ENCODE measurements at places on chromosomes 12 and 14.
A peak's percentile ranks its signal among the peaks of the same experiment; 100 is the strongest.

GRCh38 chr14:69674546-69675244, 63.3 kb downstream of the SUSD6 start:
- no peaks in the 10 kb centered on the region for H3K27me3 ChIP-seq
- no peak overlapping the region for H3K4me3 ChIP-seq
- H3K36me3 ChIP-seq: no peaks in the 10 kb centered on the region
- H3K27ac ChIP-seq: peak overlapping the region; percentile 64

- no peaks in the 10 kb centered on the region for H3K27me3 ChIP-seq
- no peak overlapping the region for H3K4me3 ChIP-seq
- no peak for DNase-seq
- H3K4me1 ChIP-seq: no peaks in the 10 kb centered on the region
Observed at GRCh38 chr12:26711072-26711471, 121.9 kb downstream of the ITPR2 start.

DNA sequence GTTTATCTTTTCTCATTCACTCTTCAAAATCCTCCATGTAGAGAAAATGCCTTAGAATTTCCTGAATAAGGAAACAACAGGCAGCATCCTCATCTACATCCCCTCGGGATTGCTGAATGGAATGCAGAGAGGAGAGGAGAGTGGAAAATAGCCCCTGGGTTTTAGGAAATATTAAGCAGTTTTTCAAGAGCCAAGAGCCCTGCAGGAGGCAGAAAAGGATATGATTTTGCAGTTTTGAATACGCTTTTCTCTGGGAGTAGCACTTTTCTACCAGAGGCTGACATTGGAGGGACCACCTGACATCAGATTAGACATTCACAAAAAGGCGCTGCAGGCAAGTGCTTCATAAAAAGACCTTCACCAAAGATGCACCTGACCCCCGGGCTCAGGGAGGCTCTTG, 362.2 kb upstream of the SFSWAP start:
- H3K27me3 ChIP-seq: no peaks in the 10 kb centered on the region
- no peak for DNase-seq
- H3K36me3 ChIP-seq: no peaks in the 10 kb centered on the region
- no peaks in the 10 kb centered on the region for H3K4me1 ChIP-seq
- no peak overlapping the region for H3K27ac ChIP-seq
- H3K4me3 ChIP-seq: no peak overlapping the region

GRCh38 chr14:24274101-24274543, 2.7 kb upstream of the RABGGTA start:
- no peaks in the 10 kb centered on the region for H3K27me3 ChIP-seq
- H3K27ac ChIP-seq: no peak overlapping the region
- H3K36me3 ChIP-seq: peaks cover 6% of the 10 kb centered on the region

GRCh38 chr14:62663456-62663821, 381.8 kb downstream of the KCNH5 start:
- no peak overlapping the region for H3K4me3 ChIP-seq
- H3K36me3 ChIP-seq: no peaks in the 10 kb centered on the region
- H3K27me3 ChIP-seq: no peaks in the 10 kb centered on the region
- no peak overlapping the region for H3K27ac ChIP-seq

GRCh38 chr12:49794021-49794420, 34.2 kb downstream of the NCKAP5L start:
- H3K36me3 ChIP-seq: peaks cover 68% of the 10 kb centered on the region
- no peak overlapping the region for H3K27ac ChIP-seq
- DNase-seq: no peak
- no peaks in the 10 kb centered on the region for H3K4me1 ChIP-seq
- H3K27me3 ChIP-seq: no peaks in the 10 kb centered on the region

DNA sequence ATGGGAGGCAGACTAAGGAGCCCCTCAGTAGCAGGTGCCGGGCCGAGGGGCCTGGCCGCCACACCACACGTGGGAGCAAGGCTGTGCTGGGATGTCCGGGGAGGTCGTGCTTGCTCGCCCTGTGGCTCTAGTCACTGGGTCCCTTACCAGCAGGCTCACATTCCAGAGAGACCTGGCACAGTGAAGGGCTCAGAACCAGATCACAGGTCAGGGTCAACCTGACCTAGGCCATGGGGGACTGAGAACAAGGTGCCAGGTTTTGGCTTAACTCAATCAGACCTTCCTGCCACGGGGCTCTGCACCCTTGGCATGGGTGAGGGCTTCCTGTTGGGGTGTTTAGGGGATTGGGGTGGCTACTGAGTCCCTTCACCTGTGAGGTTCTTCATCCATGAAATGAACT, 22.3 kb downstream of the DEGS2 start:
- H3K4me3 ChIP-seq: no peak overlapping the region
- no peak overlapping the region for H3K27ac ChIP-seq
- DNase-seq: no peak
- H3K4me1 ChIP-seq: no peaks in the 10 kb centered on the region

GRCh38 chr14:49594347-49595091, 4.2 kb upstream of the LRR1 start:
- H3K27ac ChIP-seq: no peak overlapping the region
- H3K4me1 ChIP-seq: peaks cover 3% of the 10 kb centered on the region
- H3K27me3 ChIP-seq: no peaks in the 10 kb centered on the region

DNA sequence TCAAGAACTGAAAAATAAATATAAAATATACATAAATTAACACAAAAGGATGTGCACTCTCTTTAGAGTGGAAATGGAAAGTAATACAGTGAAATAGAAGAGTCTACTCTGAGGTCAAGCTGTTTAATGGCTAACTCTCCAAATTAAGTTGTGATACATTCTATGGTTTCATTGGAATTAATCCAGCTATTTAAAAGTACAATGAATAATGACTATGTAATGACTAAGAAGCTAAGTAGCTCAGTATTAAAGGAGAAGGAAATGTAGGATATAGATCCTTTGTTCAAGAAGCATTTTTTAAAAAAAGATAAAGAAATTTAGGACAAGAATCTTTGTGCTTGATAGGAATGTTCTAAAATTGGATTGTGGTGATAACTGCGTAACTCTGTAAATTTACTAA, 85.3 kb downstream of the LRP6 start:
- no peak for DNase-seq
- peak overlapping the region; percentile 64 for H3K27ac ChIP-seq

DNA sequence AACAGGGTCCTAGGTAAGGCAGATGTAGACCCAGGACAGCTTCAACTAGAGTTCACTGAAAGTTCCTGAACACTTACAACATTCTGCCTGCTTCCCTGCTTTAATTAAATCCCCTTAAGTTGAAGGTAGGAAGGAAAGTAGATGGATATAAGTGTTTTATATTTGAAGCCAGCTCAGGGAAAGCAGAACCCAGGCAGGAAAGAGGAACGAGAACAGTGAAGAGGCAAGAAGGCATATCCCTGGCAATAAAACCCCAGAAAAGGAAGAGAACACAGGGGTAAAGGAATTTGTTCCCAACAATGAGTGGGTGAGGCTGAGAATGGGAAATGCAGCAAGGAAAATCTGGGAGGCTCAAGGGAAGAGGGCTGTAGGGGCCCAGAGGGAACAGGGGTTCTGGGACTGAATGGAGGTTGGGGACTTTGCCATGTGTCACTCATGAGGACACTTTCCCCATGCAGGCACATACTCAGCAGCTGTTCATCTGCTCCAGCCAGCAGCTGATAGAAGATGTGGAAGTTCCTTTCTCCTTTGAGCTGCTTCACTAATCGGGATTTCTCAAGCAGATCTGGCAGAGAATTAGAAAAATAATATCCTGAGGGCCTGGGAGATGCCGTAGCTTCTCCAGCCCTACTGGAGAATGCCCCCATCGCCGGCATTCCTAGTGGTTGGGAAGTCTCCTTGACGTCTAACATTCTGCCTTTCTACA, 3.7 kb downstream of the MYO1A start:
- no peak for DNase-seq
- no peaks in the 10 kb centered on the region for H3K27me3 ChIP-seq

DNA sequence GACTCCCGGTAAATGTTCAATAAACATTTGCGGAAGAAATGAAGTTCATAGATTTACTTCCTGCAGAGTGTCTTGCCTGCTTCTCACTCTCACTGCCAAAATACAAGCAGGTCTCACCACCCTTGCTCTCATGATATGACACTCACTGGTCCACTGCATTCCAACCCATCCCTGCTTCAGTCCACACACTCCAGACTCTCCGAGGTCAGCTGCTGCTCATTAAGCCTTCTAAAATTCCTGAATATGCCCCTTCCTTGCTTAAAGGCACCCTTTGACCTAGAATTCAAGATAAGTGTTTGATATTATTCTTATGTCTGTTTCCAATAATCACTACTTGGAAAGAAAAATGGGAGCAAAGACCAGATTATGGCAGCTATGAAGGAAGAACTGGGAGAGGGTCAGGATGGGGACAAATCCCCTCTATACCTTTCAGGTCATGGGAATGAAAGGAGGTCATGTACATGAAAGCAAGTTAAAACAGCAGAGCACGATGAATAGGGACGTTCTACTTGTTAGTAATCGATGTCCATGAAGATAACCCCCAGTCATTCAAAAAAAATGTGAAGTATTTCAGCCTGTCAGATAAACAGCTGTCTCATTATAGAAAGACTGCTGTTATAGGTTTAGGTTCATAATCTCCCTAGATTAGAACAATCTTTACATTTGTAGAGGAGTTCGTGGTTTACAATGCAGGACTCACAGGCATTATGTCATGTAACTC, 10.5 kb upstream of the NID2 start:
- H3K27ac ChIP-seq: no peak overlapping the region
- DNase-seq: no peak
- H3K36me3 ChIP-seq: no peaks in the 10 kb centered on the region
- H3K27me3 ChIP-seq: no peaks in the 10 kb centered on the region
- no peak overlapping the region for H3K4me3 ChIP-seq
- peaks cover 9% of the 10 kb centered on the region for H3K4me1 ChIP-seq

DNA sequence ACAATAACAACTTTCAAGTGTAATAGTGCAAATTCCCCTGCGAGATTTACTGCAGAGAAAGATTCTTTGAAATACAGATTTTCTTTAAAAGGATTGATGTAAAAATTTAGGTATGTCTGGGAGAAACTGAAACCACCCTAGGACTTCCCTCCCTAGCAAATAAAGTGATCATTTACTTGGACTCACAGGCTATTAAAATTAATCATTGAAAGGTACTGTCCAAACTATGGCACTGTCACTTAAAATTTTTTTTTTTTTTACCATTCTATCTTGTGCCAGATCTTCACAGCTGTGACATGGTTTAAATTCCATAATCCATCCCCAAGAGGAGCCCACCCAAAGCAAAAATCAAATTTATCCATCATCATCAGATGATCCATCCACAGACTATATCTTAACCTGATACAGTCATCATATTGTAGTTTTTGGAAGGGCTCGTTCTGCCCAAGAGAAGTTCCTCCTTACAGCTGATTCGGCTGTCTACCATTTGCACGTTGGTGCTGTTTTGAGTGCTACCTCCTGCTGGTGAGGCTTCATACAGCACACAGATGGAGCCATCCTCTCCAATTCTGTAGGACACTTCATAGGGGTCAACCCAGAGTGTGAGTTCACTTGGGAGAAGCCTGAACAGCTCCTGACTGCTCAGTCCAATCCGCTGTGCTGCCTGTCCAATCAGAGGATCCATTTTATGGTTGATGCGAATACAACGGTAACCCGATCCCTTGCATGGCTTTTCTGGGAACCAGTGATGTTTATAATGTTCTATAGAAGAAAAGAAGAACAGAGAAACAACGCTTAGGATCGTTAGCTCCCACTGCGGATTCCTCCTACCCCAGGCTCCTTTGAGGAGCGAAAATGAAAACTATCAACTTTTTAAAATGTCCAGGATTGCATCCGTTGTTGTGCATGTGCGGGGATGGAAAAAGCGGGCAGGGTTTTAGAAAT, 1.7 kb downstream of the BTG1 start:
- peaks cover 4% of the 10 kb centered on the region for H3K4me1 ChIP-seq
- peaks cover 28% of the 10 kb centered on the region for H3K36me3 ChIP-seq
- H3K4me3 ChIP-seq: peak overlapping the region; percentile 95
- DNase-seq: peak; percentile 83

DNA sequence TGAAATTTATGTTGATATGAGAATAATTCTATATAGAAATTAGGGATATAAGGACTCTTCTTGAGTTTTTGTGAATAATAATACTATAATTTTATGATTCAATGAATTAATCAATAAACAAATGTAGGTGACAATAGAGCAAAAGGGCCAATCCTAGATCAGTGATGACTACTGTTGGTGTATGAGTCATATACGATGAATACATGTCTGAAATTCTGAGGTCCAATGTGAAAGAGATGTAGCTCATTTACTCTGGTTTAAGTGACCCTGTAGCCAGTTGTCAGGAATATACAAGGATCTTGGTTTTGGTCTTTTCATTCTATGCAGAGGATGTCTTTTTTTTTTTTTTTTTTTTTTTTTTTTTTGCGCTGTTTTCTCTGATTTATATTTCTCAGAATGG, 72.1 kb upstream of the RTL1 start:
- H3K27me3 ChIP-seq: no peaks in the 10 kb centered on the region
- no peak for DNase-seq
- H3K4me3 ChIP-seq: no peak overlapping the region
- no peaks in the 10 kb centered on the region for H3K36me3 ChIP-seq
- H3K4me1 ChIP-seq: no peaks in the 10 kb centered on the region

- H3K4me3 ChIP-seq: peak overlapping the region; percentile 71
- DNase-seq: no peak
- H3K4me1 ChIP-seq: no peaks in the 10 kb centered on the region
- no peaks in the 10 kb centered on the region for H3K27me3 ChIP-seq
- no peaks in the 10 kb centered on the region for H3K36me3 ChIP-seq
Observed at GRCh38 chr14:99971941-99972747, 93.1 kb upstream of the EVL start.

DNA sequence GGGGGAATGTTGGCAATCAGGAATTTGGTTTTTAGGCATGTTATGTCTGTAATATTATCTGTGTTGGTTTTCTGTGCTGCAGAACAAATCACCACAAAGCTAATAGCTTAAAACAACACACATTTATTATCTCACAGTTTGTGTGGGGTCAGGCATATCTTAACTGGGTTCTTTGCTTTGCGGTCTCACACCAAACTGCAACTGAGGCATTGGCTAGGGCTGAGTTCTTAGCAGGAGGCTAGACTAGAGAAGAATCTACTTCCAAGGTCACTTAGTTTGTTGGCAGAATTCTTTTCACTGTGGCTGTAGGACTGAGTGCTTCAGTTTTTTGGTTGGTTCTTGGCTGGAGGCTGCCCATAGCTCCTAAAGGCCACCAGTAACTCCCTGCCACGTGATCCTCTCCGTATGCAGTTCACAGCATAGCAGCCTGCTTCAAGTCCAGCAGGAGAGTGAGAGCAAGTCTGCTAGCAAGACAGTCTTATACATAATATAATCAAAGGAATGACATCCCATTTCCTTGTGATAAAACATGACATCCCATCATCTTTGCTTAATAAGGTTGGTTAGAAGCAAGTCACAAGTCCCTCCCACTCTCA, 21.6 kb downstream of the ATF1 start:
- no peak overlapping the region for H3K27ac ChIP-seq
- DNase-seq: no peak

- H3K27me3 ChIP-seq: no peaks in the 10 kb centered on the region
- no peaks in the 10 kb centered on the region for H3K36me3 ChIP-seq
- no peak overlapping the region for H3K4me3 ChIP-seq
- DNase-seq: no peak
Observed at GRCh38 chr14:37573356-37573755, 21.7 kb downstream of the FOXA1 start.

Data from ascending aorta (tissue), 2 donors.